ENCODE measurements at places on chromosomes 1 and 21.

DNA sequence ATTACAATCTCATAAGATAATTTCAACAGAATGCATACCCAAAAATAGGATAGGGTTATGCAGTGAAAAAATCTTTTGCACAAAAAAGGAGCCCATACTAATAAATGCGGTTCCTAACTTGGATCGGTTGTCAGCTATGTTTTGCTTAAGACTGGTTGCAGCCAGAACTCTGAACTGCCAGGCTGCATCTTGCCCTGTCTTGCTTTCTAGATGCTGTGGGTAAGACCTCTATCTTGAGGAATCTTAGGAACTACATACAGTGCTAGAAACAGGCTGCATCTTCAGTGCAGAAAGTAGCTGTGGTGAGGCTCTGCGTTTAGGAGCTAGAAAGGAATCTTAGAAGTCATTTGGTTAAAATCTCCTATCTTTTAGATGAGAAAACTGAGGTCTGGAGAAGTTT, 45.6 kb upstream of the PLA2G4A start:
- no peak for DNase-seq

GRCh38 chr1:107444302-107444701, 303.5 kb downstream of the NTNG1 start:
- DNase-seq = no peak

- no peak for DNase-seq
These were observed 36.0 kb upstream of the LHX4 start for GRCh38 chr1:180194048-180194425.

DNA sequence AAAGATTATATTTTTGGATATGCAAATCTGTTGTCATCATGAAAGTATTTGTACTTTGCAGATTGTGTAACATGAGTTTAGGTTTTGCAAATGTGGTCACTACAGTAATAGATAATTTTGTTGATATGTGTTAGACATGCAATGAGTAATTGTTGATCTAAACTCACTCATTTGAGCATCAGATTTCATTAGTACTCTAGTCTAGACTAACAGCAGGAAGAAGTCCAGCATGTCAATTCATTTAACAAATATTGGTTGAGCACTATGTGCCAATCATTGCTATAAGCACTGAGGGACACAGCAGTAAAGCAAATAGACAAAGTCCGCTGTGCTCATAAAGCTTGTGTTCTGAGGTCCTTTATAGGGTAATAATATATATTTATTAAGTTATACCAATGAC, 350.0 kb downstream of the USP25 start:
- no peak for DNase-seq

- DNase-seq = no peak
These were observed 1659.8 kb downstream of the BRINP3 start for GRCh38 chr1:188817814-188818213.

- no peak for DNase-seq
These were observed 338.9 kb upstream of the PRMT6 start for GRCh38 chr1:106717591-106717990.

DNA sequence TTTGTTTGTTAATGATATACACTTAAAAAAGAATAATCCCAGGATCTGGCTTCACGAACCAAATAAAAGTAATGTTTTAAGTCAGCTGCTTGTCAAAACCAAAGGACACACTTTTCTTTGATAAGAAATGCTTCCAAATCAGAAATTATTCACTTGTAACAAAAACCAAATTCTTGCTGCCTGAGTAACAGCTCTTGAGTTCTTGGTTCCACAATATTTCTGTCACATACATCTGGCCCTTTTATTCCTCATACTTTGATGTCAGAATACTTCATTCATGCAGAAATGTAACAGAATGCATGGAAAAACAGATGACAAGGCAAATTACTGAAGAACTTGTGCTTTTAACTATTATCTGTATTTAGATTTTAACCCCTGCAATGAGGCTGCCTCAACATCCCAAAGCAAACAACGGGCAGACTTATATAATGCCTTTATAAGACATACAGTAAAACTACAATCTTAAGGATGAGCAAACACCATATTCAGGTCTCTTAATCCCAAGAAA, 1.5 kb downstream of the VAMP4 start:
- DNase-seq = no peak

GRCh38 chr1:97160818-97161217, 439.2 kb downstream of the PTBP2 start:
- DNase-seq = no peak

GRCh38 chr1:31639543-31639942, 5.1 kb downstream of the PEF1 start:
- no peak for DNase-seq

GRCh38 chr1:226788965-226789364, 49.9 kb upstream of the ITPKB start:
- no peak for DNase-seq
